ENCODE measurements at places on chromosomes 4 and X.

GRCh38 chrX:107894038-107894437 is 68.4 kb downstream of the MID2 start:
- peak; percentile 55 for DNase-seq

DNA sequence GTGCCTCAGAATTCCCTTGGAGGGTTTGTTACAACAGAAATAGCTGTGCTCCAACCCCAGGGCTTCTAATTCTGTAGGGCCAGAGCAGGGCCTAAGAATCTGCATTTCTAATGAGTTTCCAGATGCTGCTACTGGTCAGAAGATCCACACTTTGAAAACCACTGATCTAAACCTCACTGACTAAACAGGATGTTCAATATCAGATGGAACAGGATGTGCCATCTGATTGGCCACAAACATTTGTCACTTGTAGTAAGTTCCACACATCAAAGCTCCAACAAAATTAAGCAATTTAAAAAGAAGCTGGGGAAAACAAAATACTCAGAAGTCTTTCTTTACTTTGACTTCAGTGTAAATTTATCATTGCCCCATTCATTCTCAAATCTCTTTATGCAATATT is 14.3 kb downstream of the CASK start:
- no peak for DNase-seq

DNA sequence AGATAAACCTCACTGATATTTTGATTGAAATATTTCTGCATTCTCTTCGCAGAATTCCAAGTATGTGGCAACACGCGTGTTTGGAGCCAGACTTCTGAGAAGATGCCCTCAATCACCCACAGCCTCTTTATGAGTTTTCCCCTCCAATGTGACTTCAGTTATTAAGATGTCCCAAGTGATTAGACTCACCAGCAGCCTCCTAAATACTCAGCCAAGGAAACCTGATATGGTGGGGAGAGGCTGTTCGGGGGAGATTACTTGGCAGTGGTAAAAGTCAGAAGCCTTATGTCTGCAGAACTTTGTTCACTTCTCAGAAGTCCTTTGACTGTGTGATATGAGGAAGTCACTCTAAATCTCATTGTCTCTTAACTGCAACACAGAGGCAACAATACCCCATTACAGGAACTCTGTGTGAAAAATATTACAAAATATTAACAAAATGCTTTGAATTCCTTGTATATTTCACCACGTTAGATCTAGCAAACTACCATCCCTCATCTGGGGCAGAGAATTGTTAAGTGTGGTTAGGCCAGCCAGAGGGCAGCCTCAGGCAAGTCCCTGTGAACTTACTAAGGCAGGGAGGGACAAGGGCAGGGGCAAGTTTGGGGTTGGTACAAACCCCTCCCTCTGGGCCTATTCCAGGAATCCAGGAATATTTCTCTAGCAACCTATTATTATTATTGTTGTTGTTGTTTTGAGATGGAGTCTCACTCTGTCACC is 151.4 kb upstream of the USP9X start:
- DNase-seq: peak; percentile 64

GRCh38 chrX:54067766-54068165 is 23.5 kb upstream of the PHF8 start:
- DNase-seq: no peak
